ENCODE measurements at places on chromosomes 6 and 20.

GRCh38 chr6:87710090-87710489 lies 8.1 kb upstream of the AKIRIN2 start:
- no peak for DNase-seq

GRCh38 chr6:74447013-74447412 lies 751.0 kb downstream of the CD109 start:
- no peak for DNase-seq

- DNase-seq: no peak
These were observed 223.3 kb upstream of the ZNF217 start for GRCh38 chr20:53816872-53817398.

DNA sequence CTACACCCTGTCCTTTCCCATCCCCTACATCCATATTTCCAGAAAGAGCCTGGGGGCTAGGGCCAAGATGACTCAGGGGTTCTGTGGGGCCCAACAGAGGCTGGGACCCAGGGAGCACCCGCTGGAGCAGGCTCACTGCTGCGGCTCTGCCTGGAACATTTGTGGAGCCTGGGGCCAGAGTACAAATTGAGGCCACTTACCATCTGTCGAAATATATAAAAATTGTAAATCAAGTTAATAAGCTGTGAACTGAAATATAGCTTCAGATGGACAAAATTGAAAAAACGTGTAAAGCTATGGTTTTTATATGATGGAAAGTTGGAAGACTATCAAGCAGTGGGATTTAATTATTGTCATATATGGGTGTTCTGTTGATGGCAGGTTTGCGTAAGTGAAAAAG lies 82.9 kb upstream of the ATXN1 start:
- DNase-seq: no peak

- no peak for DNase-seq
These were observed 77.8 kb downstream of the ZFAND3 start for GRCh38 chr6:37897321-37897720.

GRCh38 chr20:6921717-6922386 lies 154.4 kb downstream of the BMP2 start:
- DNase-seq: no peak

All from activated CD8-positive, alpha-beta memory T cell treated with anti-CD3 and anti-CD28 coated beads for 24 hours (primary cell).